Heart right ventricle (tissue), 16 donors: ENCODE measurements at places on chromosomes 3 and 15. TPM values are rescaled to one million over a fixed set of nuclear protein-coding genes. Genes with fewer than 3 reads are reported as not detected.

Gene TMEM207
- not detected for total RNA-seq

Gene CDHR4
- total RNA-seq = not detected

GRCh38 chr3:126049289-126050049 is 34.5 kb downstream of the SLC41A3 start:
- H3K4me3 ChIP-seq = no peak overlapping the region
- DNase-seq = no peak
- H3K27me3 ChIP-seq = no peaks in the 10 kb centered on the region

Gene GATM
- total RNA-seq = 61.5 TPM

- no peaks in the 10 kb centered on the region for H3K36me3 ChIP-seq
- no peak for DNase-seq
- no peak overlapping the region for H3K4me3 ChIP-seq
- H3K4me1 ChIP-seq = peaks cover 3% of the 10 kb centered on the region
- H3K27me3 ChIP-seq = no peaks in the 10 kb centered on the region
Measured at GRCh38 chr15:69533522-69533921, 80.9 kb downstream of the RPLP1 start.

GRCh38 chr15:53511175-53511574 is 248.3 kb downstream of the WDR72 start:
- no peak overlapping the region for H3K27ac ChIP-seq
- H3K4me3 ChIP-seq = no peak overlapping the region
- no peaks in the 10 kb centered on the region for H3K36me3 ChIP-seq
- peaks cover 3% of the 10 kb centered on the region for H3K27me3 ChIP-seq
- no peaks in the 10 kb centered on the region for H3K4me1 ChIP-seq

- no peak overlapping the region for H3K27ac ChIP-seq
- H3K27me3 ChIP-seq = no peaks in the 10 kb centered on the region
- no peaks in the 10 kb centered on the region for H3K36me3 ChIP-seq
- H3K4me1 ChIP-seq = no peaks in the 10 kb centered on the region
- DNase-seq = no peak
- no peak overlapping the region for H3K4me3 ChIP-seq
Measured at GRCh38 chr3:97059168-97059567, 244.8 kb downstream of the EPHA6 start.

GRCh38 chr3:38740537-38740936 is 75.5 kb downstream of the SCN10A start:
- H3K4me3 ChIP-seq = no peak overlapping the region
- no peak overlapping the region for H3K27ac ChIP-seq
- H3K4me1 ChIP-seq = no peaks in the 10 kb centered on the region
- DNase-seq = no peak

- H3K36me3 ChIP-seq = peaks cover 24% of the 10 kb centered on the region
- H3K27me3 ChIP-seq = no peaks in the 10 kb centered on the region
- no peak for DNase-seq
Measured at GRCh38 chr3:193665370-193665989, 72.5 kb downstream of the OPA1 start.

DNA sequence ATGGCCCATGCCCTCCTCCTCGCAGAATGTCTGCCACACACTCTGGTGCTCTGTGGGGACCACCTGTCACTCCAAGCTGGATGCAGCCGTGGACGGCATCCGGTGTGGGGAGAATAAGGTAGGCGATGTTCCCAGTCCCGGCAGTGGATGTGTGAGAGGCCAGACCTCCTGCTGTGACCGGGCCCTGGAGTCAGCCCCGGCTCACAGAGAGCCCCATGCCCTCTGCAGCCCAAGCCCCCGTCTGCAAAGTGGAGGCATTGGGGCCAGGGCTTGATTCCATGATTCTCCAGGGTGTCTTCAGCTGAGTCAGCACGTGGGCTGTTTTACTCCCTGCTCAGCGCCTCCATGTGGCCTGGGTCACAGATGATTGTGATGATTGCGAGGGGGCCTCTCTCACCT is 32.2 kb downstream of the GOLGA6L10 start:
- no peak overlapping the region for H3K4me3 ChIP-seq
- no peak for DNase-seq
- H3K36me3 ChIP-seq = no peaks in the 10 kb centered on the region
- H3K27ac ChIP-seq = no peak overlapping the region
- H3K4me1 ChIP-seq = peaks cover 10% of the 10 kb centered on the region

DNA sequence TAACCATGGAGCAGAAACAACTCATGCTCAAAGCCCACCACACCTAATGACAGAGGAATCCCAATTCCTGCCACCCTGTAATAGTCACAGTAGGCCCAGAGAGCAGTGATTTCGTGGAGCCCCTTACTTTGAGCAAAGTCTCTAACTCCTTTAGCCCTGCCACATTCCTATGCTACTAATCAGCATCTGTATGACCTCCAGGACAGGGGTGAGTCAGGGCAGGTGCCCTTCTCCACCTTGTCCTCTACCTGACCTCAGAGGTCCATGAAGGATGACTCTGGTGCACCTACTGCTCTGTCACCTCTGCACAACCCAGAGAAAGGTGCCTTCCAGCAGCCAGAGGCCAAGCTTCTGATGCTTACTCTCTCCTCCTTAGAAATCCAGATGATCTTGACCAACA is 6.1 kb upstream of the SCG3 start:
- no peaks in the 10 kb centered on the region for H3K27me3 ChIP-seq
- no peak overlapping the region for H3K27ac ChIP-seq
- H3K4me1 ChIP-seq = no peaks in the 10 kb centered on the region
- no peak overlapping the region for H3K4me3 ChIP-seq

DNA sequence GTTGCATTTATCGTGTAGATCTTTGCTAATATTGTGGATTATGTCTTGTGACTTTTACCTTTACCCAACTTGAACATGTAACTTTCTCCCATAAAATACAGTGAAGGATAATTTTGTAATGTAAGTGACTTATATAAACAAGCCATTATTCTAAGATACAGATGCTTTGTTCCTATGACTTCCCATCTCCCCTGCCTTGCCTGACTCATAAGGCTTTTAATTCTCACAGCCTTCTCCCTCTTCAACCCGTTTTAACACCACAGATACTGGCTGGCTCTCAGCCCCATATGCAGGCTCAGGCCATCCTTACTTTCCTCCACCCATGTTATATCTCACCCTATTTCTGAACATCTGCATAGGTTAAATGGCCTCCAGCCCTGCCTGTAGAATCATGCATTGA is 4.1 kb downstream of the CCNDBP1 start:
- DNase-seq = no peak
- H3K36me3 ChIP-seq = peaks cover 3% of the 10 kb centered on the region
- H3K4me3 ChIP-seq = no peak overlapping the region
- H3K27me3 ChIP-seq = no peaks in the 10 kb centered on the region

- no peaks in the 10 kb centered on the region for H3K27me3 ChIP-seq
- H3K4me1 ChIP-seq = no peaks in the 10 kb centered on the region
- H3K27ac ChIP-seq = no peak overlapping the region
- H3K36me3 ChIP-seq = peaks cover 32% of the 10 kb centered on the region
- H3K4me3 ChIP-seq = no peak overlapping the region
Measured at GRCh38 chr15:76756381-76756780, 148.8 kb downstream of the SCAPER start.

DNA sequence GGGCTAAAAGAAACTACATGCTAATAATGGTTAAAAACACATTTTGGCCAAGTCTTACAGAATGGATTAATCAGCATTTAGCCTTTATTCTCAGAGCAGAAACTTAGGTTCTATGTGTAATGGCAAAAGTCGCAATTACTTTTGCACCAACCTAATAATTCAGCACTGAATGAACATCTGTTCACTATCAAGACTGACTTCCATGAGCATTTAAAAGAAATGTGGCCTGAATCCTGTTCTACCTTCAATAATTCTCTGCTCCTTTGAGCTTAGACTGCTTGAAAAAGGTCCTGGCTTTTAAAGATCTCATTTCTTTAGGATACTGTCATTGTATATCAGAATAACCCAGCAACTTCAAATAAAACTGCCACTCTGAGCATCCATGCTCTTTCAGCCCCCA is 145.9 kb downstream of the PDZRN3 start:
- peaks cover 9% of the 10 kb centered on the region for H3K4me1 ChIP-seq
- no peak overlapping the region for H3K27ac ChIP-seq
- no peak overlapping the region for H3K4me3 ChIP-seq
- H3K36me3 ChIP-seq = no peaks in the 10 kb centered on the region
- no peaks in the 10 kb centered on the region for H3K27me3 ChIP-seq

DNA sequence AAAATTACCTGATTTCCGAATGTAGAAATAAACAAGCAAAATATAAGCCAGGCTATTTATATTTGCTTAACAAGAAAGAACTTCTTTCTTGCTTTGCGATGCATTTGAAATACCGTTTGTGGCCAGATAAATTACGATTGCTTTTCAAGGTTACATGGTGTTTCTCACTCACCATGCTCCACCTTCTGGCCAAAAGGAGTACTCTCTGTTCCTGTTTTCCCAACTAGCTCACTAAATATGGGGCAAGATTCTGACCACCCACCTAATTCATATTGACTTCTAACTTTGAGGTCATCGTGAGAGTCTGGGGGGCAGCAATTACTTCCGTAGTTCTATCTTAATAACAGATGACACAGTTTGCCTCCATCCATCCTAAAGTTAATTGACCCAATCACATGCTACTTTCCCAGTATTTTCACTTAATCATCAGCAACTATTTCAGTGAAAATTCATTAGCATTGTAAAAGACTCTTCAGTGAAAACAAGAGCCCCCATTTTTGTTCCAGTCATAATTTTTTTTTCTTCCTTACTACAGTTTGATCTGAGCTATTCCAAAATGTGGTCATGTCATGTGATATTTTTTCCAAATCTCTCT is 25.9 kb downstream of the ACP3 start:
- H3K27ac ChIP-seq = no peak overlapping the region
- no peaks in the 10 kb centered on the region for H3K27me3 ChIP-seq
- DNase-seq = no peak

- no peaks in the 10 kb centered on the region for H3K27me3 ChIP-seq
- peaks cover 90% of the 10 kb centered on the region for H3K36me3 ChIP-seq
- no peak for DNase-seq
- H3K4me3 ChIP-seq = no peak overlapping the region
Measured at GRCh38 chr3:64518950-64519349, 168.8 kb downstream of the ADAMTS9 start.

- H3K4me3 ChIP-seq = no peak overlapping the region
- H3K27me3 ChIP-seq = no peaks in the 10 kb centered on the region
- no peak overlapping the region for H3K27ac ChIP-seq
- no peaks in the 10 kb centered on the region for H3K4me1 ChIP-seq
- no peak for DNase-seq
Measured at GRCh38 chr3:126491221-126492013, 15.7 kb upstream of the ZXDC start.

- H3K27me3 ChIP-seq = no peaks in the 10 kb centered on the region
- DNase-seq = no peak
- no peak overlapping the region for H3K27ac ChIP-seq
- no peaks in the 10 kb centered on the region for H3K36me3 ChIP-seq
- peaks cover 47% of the 10 kb centered on the region for H3K4me1 ChIP-seq
- no peak overlapping the region for H3K4me3 ChIP-seq
Measured at GRCh38 chr15:75153087-75153486, 48.6 kb upstream of the C15orf39 start.

GRCh38 chr15:74855857-74856256 is 12.9 kb upstream of the ULK3 start:
- no peak overlapping the region for H3K4me3 ChIP-seq
- H3K4me1 ChIP-seq = peaks cover 48% of the 10 kb centered on the region
- no peaks in the 10 kb centered on the region for H3K27me3 ChIP-seq

GRCh38 chr3:170623524-170623923 is 37.6 kb upstream of the SLC7A14 start:
- H3K36me3 ChIP-seq = no peaks in the 10 kb centered on the region
- H3K27me3 ChIP-seq = no peaks in the 10 kb centered on the region
- H3K4me1 ChIP-seq = peaks cover 6% of the 10 kb centered on the region
- no peak overlapping the region for H3K27ac ChIP-seq
- no peak overlapping the region for H3K4me3 ChIP-seq
